ENCODE measurements at places on chromosomes 16 and 17.

GRCh38 chr16:80752541-80752940 lies 51.9 kb downstream of the CDYL2 start:
- no peak for DNase-seq

- no peak for DNase-seq
Measured at GRCh38 chr17:32931686-32932085, 3.7 kb downstream of the TMEM98 start.

DNA sequence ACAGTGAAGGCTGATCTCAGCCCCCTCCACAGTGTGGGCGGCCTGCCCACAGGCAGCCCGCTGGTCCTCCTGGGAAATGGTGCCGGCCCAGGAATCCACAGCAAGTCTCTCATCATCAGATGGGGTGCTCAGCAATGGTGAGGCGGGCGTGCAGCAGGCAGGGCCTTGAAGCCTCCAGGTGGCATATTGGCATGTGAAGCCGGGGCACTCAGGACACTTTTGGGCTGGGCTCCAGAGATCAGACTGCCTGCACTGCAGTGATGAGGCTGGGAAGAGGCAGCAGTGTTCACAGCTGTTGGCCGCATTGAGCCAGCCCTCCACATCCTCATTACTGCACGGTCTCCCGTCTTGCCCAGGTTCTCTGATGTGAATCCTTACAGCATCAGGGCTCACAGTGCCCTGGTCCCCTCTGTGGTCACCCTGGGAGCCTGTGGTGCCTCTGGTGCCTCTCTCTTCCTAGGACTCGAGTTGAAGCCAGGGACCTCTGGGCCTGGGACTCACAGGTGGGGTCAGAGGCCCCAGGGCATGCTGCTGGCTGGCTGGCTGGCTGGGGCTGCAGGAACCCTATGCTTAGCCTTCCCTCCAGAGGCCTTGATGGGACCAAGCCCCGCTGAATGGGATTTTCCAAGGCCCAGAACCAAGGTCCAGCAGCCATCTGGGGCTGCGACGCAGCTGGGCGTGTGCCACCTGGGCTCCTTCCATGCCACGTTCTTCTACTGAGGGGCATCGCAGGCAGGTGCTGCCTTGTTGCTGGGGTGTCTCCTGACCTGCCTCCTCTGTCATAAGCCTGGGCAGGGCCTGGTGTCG lies 48.6 kb downstream of the TNFRSF13B start:
- no peak for DNase-seq

DNA sequence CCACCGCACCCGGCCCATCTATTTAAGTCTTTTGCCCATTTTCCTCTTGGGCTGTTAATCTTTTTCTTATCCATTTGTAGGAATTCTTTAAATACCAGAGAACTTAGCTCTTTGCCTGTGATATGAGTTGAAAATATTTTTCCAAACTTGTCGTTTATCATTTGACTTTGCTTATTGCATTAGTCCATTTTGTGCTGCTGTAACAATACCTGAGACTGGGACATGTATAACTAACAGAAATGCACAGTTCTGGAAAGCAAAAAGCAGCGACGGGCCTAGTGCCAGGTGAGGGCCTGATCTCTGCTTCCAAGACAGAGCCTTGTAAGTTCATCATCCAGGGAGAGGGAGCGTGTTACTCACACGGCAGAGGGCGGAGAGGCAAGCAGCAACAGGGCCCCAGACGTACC lies 25.6 kb upstream of the BHLHA9 start:
- DNase-seq = no peak

- DNase-seq = no peak
Measured at GRCh38 chr16:31179219-31179746, 656 bp upstream of the FUS start.

DNA sequence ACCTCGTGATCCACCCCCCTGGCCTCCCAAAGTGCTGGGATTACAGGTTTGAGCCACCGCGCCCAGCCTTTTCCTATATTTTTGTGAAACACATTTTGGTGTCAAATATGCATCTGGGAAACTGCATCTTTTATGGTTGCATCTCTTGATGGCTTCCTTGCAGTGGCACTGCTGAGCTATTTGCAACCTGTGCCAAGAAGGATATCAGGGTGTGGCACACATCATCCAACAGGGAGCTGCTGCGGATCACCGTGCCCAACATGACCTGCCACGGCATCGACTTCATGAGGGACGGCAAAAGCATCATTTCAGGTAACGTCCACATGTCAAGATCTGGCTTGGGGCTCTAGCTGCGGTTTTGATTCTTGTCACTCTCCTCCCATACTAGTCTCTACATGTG lies 16.8 kb upstream of the USP43 start:
- no peak for DNase-seq

All from activated T-helper 1 cell treated with Interleukin-2 at 50 U/mL for 16 hours (primary cell).